ENCODE measurements at places on chromosomes 16 and 17.

DNA sequence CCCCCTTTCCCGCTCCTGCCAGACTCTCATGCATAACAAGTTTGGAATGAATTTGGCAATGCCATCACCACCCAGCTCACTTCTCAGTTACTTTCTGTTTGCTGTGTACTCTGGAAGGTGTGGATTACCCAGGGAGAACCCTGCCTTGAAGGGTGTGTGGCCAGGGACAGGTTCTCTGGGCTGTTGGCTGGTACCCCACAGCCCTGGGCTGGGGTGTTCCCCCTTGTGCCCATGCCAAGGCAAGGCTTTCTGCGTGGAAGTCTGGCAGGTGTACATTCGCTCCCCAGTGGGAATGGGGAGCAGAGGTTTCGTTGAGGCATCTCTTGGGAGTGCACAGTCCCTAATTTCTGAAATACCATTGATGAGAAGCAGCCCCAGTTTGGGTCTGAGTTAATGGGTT lies 187.7 kb downstream of the CCDC182 start:
- DNase-seq = no peak

DNA sequence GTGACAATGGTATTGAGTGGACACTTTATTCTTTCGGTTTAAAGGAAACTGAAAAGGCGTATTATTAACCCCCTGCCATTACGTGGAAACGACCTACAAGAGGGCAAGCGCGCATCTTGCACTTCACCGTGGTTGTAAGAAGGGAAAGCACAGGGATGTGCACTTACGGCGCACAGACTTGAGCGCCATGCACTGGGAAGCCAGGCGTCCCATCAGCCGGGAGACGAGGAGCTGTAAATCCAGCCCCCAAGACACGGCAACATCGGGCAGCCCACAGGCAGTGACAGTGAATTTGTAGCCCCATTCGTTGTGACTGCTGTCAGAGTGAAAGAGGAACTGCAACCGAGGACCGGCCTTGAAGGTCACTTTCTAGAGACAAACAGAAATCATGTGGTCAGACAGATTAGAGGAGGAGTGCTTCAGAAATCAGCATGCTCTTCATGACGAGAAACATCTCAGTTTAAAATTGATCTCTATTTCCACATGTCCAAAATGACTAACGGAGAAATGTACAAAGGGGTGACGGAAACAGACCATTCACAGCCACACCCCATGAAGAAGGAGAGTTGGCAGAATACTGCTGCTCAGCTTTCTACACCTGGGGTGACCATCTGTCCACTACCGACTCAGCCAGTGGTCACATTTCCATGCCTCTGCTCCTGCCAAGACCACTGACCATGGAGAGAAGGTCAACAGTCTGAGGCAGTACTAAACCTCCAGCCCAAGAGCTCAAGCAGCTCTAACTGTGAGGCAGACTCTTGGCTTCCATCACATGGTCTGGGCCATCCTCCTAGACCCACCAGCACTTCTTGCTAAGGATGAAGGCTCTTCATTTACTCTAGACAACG lies 68.6 kb downstream of the ZZEF1 start:
- no peak for DNase-seq

DNA sequence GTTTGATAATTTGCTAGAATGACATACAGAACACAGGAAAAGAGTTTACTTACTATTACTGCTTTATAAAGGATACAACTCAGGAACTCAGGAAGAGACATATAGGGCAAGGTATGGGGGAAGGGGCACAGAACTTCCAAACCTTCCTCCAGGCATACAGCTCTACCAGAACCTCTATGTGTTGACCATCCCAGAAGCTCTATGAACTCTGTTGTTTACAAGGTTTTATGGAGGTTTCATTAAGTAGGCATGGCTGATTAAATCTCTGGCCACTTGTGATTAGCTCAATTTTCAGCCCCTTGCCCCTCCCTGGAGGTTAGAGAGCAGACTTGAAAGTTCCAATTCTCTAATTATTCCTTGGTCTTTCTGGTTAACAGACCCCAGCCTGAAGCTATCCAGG lies 60.2 kb upstream of the C17orf78 start:
- no peak for DNase-seq

DNA sequence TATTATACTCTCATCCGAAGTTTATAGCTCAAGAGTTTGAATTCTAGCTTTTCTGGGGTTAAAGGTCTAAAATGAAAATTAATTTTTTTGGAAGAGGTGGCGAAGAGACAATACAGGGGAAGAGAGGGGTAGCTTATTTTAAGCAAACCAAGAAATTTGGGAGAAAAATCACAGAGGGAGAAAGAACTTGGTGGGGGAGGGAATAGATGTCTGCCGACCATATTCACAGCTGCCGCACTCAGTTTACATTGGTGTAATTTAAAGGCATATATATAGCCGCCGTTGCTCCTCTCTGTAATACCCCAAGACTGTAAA lies 6.5 kb upstream of the ZFHX3 start:
- no peak for DNase-seq

GRCh38 chr17:17109907-17110306 lies 67.7 kb downstream of the MPRIP start:
- DNase-seq = peak; percentile 40

GRCh38 chr17:21177854-21178600 lies 35.9 kb downstream of the TMEM11 start:
- DNase-seq = no peak

DNA sequence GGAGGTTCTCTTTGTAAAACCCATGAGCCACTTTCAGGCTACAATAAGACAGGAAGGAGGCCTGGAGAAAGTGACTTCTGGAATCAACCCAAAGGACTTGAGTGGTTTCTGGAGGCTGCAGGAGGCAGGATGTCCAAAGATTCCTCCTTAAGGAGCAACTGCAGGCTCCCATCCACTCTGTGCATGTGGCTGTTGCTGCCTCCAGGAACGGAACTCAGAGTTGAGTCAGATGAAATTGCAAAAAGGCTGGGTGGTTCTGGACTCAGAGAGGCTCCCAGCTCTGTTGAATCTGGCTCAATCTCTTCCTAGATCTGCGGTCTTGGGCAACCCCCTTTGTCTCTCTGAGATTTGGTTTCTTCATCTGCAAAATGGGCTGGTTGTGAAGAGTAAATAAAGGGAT lies 197.1 kb downstream of the SHISA9 start:
- DNase-seq = no peak
